ENCODE measurements at places on chromosomes 5 and 9.

DNA sequence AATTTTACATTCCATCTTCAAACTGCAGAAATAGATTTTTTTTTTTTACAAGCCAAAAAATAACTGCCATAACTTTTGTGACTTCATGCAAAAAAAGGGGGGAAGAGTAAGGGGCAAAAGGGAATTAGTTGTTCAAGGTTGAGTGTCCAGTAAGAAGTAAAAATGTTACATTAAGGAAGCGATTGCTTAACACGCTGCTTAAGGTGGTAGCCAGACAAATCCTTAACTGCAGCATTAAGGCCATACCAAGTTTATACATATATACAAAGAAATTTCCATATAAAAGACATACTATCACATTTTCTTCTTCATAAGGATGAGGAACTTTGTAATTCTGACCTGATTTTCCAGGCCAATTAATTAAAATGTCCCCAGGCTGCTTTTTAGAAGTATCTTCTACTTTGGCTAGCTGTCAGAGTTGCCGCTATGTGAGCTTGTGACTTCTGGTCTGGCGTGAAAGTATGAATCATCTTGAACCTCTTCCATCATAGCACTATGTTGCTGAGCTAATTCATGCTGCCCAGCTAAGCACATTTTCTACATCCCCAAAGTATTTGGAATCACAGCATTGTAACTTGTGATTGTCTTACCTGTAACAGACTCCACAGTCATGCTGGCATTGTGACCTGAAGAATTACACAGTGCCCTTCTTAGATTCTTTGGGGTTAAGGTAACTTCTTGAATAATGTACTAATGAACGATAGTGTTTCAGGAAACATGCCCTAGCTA lies 40.0 kb downstream of the G3BP1 start:
- no peak for DNase-seq

- no peak for DNase-seq
Observed at GRCh38 chr5:18091142-18091541, 456.9 kb downstream of the TAF11L14 start.

- peak; percentile 49 for DNase-seq
Observed at GRCh38 chr9:94065535-94065961, 18.7 kb upstream of the PTPDC1 start.

- DNase-seq, result no peak
Observed at GRCh38 chr5:4156153-4156552, 560.5 kb downstream of the IRX1 start.

DNA sequence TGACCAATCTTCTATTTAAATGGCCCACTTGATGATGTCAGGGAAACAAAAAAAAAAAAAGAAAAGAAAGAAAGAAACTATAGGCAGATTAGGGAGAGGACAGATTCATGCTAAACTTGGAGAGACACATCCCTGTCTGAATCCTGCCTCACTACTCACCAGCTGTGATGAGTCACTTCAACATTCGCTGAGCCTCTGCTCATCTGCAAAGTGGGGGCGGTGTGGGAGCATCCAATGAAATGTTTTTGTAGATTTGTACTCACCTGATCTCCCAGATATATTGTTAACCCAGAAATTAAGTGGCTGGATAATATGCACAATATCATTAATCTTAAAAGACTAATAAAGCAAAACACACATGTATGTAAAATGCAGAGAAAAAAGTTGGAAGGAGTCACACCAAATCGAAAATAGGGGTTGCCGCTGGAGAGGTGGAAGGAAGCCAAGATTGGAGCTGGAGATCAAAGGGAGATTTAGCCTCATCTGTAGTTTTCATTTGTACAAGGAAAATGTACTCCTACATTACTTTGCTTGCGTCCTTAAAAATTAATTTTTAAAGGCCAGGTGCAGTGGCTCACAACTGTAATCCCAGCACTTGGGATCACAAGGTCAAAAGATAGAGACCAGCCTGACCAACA lies 17.0 kb upstream of the ERGIC1 start:
- DNase-seq, result no peak

- no peak for DNase-seq
Observed at GRCh38 chr9:32533336-32533735, 7.3 kb upstream of the RIGI start.

DNA sequence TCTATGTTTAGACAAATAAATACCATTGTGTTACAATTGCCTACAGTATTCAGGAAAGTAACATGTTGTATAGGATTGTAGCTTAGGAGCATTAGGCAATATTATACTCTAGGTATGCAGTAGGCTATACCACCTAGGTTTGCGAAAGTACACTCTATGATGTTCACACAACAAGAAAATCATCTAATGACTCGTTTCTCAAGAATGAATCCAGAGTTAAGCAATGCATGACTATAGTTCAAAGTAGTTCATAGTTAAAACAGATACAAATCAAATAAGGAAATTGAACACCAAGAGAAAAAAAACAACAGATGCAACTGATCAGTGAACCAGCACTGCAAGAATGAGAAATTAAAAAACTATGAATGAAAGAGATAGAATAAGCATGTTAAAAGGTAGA lies 27.6 kb upstream of the ABLIM3 start:
- no peak for DNase-seq

GRCh38 chr5:58499941-58500340 lies 8.7 kb downstream of the GAPT start:
- DNase-seq, result no peak

- DNase-seq, result no peak
Observed at GRCh38 chr5:175281714-175282113, 162.3 kb downstream of the DRD1 start.

GRCh38 chr5:104184264-104184663 lies 621.7 kb upstream of the NUDT12 start:
- DNase-seq, result no peak

- peak; percentile 64 for DNase-seq
Observed at GRCh38 chr9:109311286-109311685, 9.6 kb downstream of the EPB41L4B start.

DNA sequence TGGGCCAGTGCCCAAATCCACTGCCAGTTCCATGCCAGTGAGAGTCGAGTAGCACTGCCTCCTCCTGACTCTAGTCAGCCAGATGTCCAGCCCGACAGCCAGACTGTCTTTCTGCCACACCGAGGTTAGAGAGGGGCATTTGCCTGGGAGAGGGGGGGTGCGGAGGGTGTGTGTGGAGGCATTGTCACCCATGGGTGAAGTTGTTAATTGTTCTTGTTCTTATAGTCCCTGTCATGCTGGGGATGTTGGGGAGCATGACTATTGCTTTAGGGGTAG lies 1.1 kb downstream of the RGP1 start:
- no peak for DNase-seq

- DNase-seq, result no peak
Observed at GRCh38 chr9:112887381-112887780, 3.3 kb downstream of the SLC46A2 start.

- DNase-seq, result peak; percentile 72
Observed at GRCh38 chr9:4678679-4679267, 596 bp upstream of the CDC37L1 start.

GRCh38 chr5:122259995-122260394 lies 52.0 kb upstream of the SNCAIP start:
- DNase-seq, result no peak

- DNase-seq, result no peak
Observed at GRCh38 chr5:59725392-59725767, 168.1 kb downstream of the PDE4D start.

- DNase-seq, result no peak
Observed at GRCh38 chr9:112145886-112146285, 29.2 kb downstream of the SUSD1 start.

DNA sequence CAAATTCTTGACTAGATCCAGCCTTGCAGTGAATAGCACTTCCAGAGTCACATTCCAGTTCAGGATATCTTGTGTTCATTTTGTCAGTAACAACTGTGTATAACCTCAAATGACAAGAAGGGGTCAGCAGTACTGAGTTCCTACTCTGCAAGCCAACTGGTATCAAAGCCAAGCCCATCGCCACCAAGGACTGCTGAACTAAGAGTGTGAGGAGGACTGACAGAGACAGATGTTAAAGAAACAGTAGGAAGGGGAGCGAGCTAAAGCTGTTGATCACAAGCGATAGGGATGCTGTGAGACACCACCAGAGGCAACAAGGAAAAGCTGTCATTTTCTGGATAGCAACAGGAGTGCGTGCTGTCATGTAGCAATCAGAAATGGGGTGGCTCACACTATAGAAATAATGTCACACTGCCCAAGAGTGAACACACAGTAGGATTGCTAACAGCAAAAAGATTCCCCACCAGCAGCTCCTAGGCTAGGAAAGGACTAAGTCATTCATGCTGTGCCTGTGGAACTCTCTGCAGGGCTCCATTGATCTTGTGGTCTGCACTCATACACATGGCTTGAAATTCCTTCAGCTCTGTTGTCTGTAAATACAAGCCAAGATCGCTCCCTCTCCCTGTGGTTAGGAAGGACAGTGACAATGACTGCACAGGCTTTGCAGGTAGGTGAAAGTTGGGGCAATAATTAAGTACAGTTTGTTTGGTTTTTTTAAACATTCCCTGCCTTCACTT lies 658.6 kb downstream of the NR2F1-AS1 start:
- no peak for DNase-seq

- no peak for DNase-seq
Observed at GRCh38 chr9:95516734-95517558, at the start of gene PTCH1. TSS of gene PTCH1 (minus strand) at chr9:95516971.

DNA sequence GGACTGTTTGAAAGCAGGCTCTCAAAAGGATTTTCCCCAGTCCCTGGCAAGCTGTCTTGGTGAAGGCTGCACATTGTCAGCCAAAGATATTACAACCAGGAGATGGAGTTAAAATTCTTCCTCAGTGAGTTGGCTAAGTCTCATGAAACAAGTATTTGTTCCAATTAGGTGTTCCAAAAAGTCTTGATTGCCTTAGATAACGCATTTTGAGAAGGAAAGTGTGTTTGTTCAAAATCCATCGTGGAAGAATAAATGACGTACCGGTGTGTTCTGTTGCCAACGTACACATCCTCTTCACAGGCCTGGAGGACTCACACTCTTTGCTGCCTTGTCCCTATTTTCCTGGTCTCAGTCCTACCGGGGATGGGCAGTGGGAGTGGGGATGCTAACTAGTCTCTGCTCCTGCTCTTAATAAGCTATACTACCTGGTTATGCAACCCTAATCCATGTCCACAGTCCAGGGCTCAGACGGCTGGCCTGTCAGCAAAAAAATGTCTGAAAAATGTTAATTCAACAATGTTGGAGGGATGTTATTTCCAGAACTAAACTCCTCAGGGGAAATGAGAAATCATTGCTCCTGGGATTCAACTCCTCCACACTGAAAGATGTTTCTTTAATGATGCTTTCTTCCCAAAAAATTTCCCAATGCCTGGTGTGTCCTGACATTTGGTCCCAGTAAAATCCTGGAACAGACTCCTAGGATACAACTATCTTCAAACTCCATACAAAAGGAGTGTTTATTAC lies 175.3 kb upstream of the KLF9 start:
- DNase-seq, result no peak

DNA sequence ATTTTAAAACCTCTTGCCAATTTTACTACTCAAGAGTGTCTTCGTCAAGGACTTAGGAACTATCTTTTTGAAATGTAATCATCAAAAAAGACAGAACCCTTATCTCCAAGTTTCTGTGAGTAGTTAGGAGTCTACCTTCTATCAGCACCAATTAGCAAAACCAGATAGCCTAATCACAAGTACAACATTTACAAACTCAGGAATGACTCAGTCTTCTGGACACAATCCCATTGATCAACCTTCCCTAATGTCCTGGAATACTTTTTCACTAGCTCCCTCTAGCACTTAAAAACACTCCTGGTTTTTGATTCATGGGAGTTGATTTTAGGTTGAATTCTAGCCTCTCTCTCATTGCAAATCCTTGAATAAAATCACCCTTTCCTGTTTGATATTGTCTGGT lies 680.7 kb downstream of the PRR16 start:
- no peak for DNase-seq

DNA sequence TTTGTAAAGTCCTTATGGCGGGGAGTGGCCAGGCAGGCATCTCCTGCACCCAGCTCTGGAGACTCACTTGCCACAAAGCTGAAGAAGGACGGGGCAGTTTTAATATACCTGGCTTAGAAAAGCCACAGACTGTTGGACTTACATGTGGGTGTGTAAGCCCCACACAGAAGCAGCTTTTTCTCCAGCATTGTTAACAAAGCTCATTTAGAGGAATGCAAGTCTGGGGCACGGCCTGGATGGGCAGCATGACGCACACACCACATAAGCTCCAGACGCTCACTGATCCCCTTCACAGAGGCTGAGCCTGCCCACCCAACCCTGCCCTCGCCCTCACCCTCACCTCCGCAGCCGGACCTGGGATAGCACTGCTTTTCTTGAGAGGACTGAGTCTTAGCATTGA lies 58.0 kb upstream of the PDE8B start:
- DNase-seq, result no peak

DNA sequence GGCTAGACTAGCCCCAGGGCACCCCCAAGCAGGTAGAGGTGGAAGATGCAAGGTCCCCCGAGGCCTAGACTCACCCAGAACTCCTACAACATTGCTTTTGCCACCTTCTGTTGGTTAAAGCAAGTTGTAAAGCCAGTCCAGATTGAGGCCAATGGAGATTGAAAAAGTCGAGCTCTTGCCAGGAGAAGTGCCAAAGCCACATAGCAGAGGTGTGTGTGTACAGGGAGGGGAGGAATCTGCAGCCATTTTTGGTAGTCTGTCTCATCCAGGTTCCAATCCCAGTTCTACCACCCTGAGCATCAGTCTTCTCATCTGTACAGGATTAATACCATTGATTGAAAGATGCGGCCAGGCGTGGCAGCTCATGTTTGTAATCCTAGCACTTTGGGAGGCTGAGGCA lies 12.3 kb upstream of the URM1 start:
- DNase-seq, result no peak

DNA sequence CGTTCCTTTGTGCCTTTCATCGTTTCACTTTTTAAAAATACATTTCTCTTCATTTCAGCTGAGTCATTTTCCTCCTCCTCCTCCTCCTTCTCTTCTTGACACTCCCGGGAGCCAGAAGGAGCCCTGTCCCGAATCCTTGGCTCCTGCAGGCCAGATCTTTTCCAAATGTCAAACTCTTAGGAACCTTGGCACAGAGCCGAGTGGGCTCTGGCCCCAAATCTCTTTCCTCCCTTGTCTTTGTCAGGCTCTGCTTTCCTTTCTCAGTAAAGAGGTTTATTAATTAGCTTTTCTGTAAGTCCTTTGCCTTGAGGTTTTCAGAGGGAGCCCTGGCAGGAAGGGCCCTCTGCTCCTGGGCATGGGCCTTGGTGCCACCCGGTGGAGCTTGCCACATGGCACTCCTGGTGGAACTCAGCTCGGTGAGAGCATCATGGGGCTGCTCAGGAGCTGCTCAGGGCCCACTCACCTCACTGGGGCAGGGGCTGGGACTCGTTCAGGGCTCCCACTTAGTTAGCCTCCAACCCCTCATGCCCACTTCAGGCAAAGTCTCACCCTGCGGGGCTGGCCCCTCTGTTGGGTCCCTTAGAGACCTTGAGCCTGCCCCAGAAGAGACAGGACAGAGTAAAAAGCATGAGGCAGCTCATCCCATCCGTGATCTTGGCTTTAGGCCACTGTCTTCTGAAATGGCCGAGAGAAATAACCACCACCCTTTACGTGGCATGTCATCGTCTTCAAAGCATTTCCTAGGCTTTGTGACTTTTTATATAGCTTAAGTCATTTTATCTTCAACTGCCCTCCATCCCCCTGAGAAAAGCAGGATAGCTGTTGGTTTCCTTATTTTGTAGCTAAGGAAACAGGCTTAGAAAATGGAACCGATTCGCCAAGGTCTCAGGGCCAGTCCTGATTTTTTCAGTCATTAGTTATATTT lies 17.1 kb downstream of the STC2 start:
- no peak for DNase-seq

All from NCI-H1092 treated with DMSO at 0.1 percent for 48 hours (cell line).